ENCODE measurements at places on chromosomes 6 and 20. TPM values are rescaled to one million over a fixed set of nuclear protein-coding genes. Genes with fewer than 3 reads are reported as not detected.

COL20A1 gene
- 0.71 TPM for total RNA-seq

CST4 gene
- total RNA-seq: not detected

KIF6 gene
- 0.25 TPM for total RNA-seq

ENPP5 gene
- not detected for total RNA-seq

MAP3K5 gene
- total RNA-seq: 2.1 TPM

SLC26A8 gene
- total RNA-seq: 0.07 TPM

MARCKS gene
- 11.1 TPM for total RNA-seq

LST1 gene
- total RNA-seq: 0.17 TPM

PRKN gene
- total RNA-seq: 0.24 TPM

LPIN3 gene
- 16.3 TPM for total RNA-seq

PDYN gene
- total RNA-seq: not detected

RIPOR3 gene
- 0.02 TPM for total RNA-seq

NHSL1 gene
- 2.6 TPM for total RNA-seq

SLPI gene
- 10.9 TPM for total RNA-seq

TOX2 gene
- 14.3 TPM for total RNA-seq

LAMP5 gene
- 0.08 TPM for total RNA-seq

SLC22A3 gene
- 55.6 TPM for total RNA-seq

HMGN3 gene
- total RNA-seq: 64.8 TPM

LPA gene
- total RNA-seq: 0.10 TPM

FILIP1 gene
- total RNA-seq: 0.28 TPM

RAB44 gene
- 0.03 TPM for total RNA-seq

CALHM4 gene
- total RNA-seq: not detected

SPATS1 gene
- total RNA-seq: not detected

PM20D2 gene
- total RNA-seq: 14.2 TPM

NEU1 gene
- total RNA-seq: 25.4 TPM

THBS2 gene
- total RNA-seq: 0.05 TPM

FAM50B gene
- total RNA-seq: 7.1 TPM

NR2E1 gene
- total RNA-seq: 0.05 TPM

PGK2 gene
- not detected for total RNA-seq

SMLR1 gene
- total RNA-seq: not detected

ZC2HC1B gene
- not detected for total RNA-seq

ZSCAN26 gene
- 4.2 TPM for total RNA-seq

TREM1 gene
- 0.33 TPM for total RNA-seq

PTK7 gene
- total RNA-seq: 3.7 TPM

UBE3D gene
- total RNA-seq: 2.8 TPM

LAMA2 gene
- 0.70 TPM for total RNA-seq

CTSZ gene
- total RNA-seq: 187 TPM

DEFB132 gene
- total RNA-seq: not detected

BIRC7 gene
- total RNA-seq: 3.0 TPM

MUCL3 gene
- 0.10 TPM for total RNA-seq

NEDD9 gene
- 56.4 TPM for total RNA-seq

LY6G6C gene
- total RNA-seq: 0.09 TPM

SYNE1 gene
- 16.7 TPM for total RNA-seq

GABRR2 gene
- total RNA-seq: 0.03 TPM

SRMS gene
- 0.25 TPM for total RNA-seq

RRAGD gene
- total RNA-seq: 3.7 TPM

SGK1 gene
- total RNA-seq: 91.0 TPM

LTA gene
- total RNA-seq: 0.08 TPM

BHLHE23 gene
- total RNA-seq: not detected

FAM83C gene
- total RNA-seq: 0.14 TPM

NKAIN2 gene
- not detected for total RNA-seq
